ENCODE measurements at places on chromosomes 7 and 10.
A peak's percentile ranks its signal among the peaks of the same experiment; 100 is the strongest.

DNA sequence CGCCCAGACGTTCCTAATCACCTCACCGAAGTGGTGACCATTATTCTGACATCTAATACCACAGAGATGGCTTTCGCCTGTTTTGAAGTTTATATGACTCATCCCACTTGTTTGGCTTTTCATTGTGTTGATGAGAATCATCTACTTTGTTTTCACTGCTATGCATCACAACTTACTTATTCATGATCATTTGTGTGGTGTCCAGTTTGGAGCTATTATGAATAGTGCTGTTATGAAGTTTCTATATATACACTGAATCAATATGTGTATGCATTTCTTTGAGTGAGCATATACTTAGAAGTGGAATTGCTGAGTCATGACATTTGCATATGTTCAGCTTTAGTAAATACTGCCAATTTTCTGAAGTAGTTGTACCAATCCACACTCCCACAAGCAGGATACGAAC is 38.6 kb upstream of the TNKS2 start:
- DNase-seq, result no peak

DNA sequence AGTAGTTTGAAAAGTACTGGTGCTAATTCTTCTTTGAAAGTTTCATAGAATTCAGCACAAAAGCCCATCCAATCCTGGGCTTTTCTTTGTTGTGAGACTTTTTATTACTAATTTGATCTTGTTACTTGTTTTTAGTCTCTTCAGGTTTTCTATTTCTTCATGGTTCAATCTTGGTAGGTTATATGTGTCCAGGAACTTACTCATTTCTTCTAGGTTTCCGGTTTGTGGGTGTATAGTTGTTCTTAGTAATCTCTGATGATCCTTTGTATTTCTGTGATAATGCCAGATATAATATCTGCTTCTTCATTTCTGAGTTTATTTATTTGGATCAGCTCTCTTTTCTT is 147.5 kb downstream of the RTKN2 start:
- DNase-seq, result no peak

DNA sequence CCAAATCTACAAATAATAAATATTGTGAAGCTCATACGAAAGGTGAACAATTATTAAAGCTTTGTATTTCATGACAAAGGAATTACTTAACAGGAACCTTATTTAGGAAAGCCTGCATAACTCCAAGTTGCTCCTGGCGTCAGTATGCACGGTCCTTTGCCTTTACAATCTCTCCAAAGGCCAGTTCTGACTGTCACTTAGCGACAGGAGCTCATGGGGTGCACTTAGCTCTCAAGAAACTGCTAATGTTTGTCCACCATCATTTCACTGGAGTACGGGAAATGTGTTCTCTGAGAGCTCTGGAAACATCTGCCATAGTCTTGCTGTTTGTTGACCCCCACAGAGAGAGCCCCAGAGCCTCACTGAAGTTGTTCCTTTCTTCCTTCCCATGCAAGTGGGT is 781.5 kb upstream of the POM121L12 start:
- no peak for DNase-seq

DNA sequence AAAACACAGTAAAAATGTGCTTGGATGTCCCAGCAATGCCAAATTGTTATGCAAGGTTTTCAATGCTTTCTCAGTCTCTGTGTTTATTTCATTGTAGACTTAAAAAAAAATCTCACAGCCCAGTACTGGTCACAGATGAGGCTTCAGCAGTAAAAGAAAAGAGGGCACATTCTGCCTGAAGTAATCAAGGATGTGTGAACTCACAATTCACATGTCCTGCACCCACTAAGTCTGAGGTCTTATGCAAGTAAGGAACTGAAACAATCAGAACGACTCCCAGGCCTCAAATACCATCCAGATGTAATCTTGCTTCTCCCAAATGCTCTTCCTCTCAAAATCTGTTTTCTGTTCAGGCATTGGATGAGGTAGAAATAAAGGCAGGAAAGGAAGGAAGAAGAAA is 33.7 kb downstream of the ADRB1 start:
- no peak for DNase-seq

DNA sequence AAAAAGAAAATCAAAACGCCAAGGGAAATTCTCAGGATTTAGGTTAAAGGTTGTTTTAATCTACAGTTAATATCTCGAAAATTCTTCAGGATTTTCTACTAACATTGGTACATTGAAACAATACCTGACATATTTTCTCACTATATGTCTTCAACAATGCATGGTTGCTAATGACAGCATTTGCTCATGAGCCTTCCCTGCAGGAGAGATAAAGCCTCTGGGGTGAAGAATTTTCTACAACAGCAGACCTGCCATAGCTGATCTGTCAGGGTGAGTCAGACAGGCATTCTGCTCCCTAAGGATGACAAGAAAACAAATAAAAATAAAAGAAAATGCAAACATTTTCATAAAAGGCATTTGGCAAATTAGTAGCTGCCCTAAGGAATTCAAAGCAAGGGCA is 11.7 kb upstream of the GPR37 start:
- DNase-seq, result no peak

DNA sequence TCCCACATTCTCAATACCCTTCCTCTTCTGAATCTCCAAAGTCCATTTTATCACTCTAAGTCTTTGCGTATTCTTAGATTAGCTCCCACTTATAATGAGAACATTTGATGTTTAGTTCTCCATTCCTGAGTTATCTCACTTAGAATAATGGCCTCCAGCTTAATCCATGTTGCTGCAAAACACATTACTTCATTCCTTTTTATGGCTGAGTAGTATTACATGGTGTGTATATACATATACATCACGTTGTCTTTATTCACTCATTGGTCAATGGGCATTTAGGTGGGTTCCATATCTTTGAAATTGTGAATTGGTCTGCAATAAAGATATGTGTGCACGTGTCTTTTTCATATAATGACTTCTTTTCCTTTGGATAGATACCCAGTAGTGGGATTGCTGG is 32.3 kb downstream of the GPR22 start:
- no peak for DNase-seq

DNA sequence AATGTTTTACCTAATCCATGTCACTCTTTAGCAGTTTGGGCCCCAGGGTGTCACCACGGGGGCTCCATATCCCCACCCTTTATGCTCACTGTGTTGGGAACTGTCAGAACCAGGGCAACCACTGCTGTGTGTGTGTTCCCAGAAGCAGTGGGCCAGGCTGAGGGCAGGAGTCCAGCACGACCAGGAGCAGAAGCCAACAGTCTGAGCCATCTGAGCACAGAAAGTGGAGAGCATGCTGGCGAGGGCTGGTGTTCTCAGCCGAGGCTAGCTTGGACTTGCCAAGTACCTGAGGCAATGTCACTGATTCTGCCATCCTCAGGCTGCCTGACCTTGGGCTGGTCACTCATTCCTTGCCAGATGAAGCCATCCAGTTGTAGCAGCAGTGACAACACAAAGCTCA is 285.0 kb downstream of the BMPER start:
- no peak for DNase-seq

- DNase-seq, result no peak
Observed at GRCh38 chr10:33193701-33194521, 140.6 kb downstream of the NRP1 start.

DNA sequence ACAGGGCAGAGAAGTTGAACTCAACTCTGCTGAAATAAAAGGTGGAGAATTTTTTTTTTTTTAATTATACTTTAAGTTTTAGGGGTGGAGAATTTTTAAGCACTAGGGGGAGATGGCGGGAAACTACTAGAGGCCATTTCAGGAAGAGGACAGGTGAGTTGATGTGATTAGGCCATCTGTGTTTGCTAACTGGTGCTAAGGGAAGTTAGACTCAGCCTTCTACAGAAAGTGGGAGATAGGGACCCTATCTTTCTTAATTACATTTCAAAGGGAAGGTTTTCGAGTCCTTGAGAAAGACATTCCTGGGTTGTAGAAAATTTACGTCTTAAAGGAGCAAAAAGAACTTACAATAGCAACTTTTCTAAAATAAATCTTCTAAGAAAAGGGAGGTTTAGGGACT is 124.8 kb downstream of the LHFPL3 start:
- DNase-seq, result no peak

GRCh38 chr10:97230146-97230545 is 44.4 kb upstream of the SLIT1 start:
- no peak for DNase-seq

GRCh38 chr7:34227525-34227924 is 322.2 kb downstream of the BMPER start:
- no peak for DNase-seq

- DNase-seq, result no peak
Observed at GRCh38 chr7:45663965-45664633, 89.9 kb downstream of the ADCY1 start.

- peak; percentile 38 for DNase-seq
Observed at GRCh38 chr7:127809261-127809702, 157.3 kb downstream of the SND1 start.

DNA sequence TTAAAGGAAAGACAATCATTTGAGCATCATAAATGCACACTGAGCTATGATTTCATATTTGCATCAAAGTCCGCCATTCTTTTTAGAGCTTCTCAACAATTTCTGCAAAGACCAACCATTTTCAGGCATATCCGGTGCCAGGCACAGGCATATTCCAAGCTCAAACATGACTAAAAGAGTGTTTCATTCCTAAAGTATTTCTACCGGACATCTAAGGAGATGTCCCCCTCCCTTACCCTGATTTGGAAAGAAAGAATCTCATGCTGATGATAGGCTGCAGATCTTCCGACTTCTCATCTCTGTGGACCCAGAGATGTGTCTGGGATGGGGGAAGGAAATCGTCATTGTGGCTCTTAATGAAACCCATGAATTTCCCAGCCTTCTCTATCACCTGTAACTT is 600.5 kb upstream of the MGMT start:
- no peak for DNase-seq

DNA sequence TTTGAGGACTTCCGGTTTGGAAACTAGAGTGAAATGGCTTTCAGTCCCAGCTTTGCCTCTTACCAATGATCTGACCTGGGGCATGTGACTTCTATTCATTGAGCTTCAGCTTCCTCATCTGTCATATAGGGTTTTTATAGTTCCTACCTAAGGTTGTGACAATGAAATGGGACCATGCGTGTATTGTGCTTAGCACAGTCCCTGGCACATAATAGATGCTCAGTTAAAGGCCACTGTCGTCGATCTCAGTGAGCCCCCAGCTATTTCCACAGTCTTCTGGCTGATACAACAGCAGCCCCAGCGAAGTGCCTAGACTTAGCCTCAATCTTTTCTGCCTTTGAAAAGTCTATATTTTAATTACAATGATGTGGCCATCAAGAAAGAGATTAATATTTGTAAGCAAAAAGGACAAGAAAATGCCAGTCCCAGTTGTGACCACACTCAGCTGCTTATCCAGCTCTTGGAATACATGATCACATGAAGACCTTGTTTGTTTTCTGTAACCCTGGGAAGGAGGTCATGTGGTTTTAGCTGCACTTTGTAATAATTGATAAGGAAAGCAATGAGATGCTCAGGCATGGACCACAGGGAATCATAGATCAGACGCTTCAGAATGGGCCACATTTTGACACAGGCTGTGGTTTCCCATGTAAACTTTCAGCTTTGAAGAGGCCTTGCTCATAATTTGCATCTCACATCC is 44.6 kb downstream of the VWA2 start:
- no peak for DNase-seq

All from HFF-Myc (cell line).